Hematopoietic multipotent progenitor cell treated with erythropoietin and hydrocortisone succinate and interleukin-3 and kit ligand, for 4 days (in vitro differentiated cells): ENCODE measurements at places on chromosomes 4 and X.
A peak's percentile ranks its signal among the peaks of the same experiment; 100 is the strongest.

DNA sequence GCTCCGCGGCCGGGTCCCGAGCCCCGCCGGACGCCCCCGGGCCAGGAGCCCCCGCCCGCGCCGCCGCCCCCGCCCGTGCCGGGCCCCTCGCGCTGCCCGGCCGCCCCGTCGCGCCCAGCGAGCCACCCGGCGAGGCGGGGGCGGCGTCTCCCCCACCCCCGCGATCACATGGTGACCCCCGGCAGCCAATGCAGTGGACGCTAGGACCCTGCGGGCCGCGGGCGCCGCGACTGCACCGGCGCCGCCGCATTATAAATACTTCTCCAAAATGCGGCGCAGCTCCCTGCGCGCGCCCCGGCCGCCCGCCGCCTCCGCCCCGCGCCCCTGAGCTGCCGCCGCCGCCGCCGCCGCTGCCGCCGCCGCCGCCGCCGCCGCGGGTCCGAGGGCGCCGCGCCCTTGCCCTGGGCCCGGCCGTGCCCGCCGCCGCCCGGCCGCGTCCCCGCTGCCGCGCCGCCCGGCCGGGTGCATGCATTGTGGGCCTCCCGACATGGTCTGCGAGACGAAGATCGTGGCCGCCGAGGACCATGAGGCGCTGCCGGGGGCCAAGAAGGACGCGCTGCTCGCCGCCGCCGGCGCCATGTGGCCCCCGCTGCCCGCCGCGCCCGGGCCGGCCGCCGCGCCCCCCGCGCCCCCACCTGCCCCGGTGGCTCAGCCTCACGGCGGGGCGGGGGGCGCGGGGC is at the start of gene NAT8L:
TSS of gene NAT8L (plus strand) at position 282 of the 680 bp plus-strand sequence. CDS start at position 467, 185 bp downstream.
- peak; percentile 72 for DNase-seq

DNA sequence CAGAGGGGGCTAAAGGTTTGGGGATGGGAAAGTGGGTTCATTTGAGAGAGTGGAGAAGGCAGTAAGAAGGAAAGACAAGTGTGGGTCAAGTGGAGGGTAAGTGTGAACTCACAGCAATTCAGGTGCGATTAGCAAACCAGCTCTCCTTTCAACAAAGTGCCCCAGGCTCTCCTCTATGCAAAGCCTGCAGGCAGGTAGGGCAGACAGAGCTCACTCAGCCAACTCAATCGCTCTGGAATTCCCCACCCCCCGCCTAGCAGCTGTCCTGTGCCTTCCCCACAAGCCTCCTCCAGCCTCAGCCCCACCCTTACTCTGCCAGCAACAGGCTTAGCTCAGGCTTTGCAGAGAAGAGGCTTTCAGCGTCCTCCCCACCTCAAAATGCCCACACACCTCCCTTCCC is 14.8 kb upstream of the MAMLD1 start:
- DNase-seq = no peak

- DNase-seq = no peak
Measured at GRCh38 chr4:120671538-120671937, 251.0 kb downstream of the PRDM5 start.

- peak; percentile 86 for DNase-seq
Measured at GRCh38 chrX:74343343-74344279, 39.6 kb downstream of the ZCCHC13 start.

DNA sequence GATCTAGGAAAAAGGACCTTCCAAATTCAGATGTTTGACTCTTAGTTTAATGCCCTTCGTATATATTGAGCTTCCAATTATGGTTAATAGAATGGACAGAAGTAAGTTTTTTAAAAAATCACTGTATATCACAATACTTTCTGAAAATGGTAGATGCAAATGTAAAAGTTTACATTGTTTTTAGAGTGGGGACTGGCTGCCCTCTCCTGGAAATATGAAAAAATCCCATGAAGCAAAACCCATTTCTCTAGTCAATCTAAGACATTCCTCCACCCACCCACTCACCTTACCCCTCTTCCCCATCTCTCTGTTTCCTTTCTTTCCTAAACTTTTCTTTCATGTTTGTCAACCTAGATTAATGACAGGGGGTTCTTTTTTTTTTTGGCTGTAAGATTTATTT is 134.5 kb downstream of the ARHGAP6 start:
- DNase-seq = peak; percentile 61

DNA sequence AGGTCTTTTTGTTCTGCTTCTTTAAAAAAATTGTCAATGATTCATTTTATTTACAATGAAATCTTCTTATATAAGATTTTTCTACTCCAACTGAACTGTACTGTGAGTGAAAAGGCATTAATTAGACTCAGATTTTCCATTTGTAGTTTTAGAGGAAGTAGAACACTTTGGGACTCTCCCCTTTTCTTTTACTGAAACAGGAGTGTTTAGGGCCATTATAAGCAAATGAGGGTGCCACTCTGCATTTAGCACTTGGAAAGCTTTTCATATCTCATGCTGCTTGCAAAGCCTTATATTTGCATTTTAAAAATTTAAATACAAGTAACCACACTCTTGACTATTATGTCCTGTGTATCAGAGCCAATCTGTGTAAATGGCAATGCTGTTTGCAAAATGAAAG is 584.3 kb downstream of the KLHL13 start:
- no peak for DNase-seq
